AG09319 (cell line): ENCODE measurements at places on chromosomes 5 and 9.

GRCh38 chr5:36593867-36594266 lies 12.5 kb upstream of the SLC1A3 start:
- DNase-seq, result no peak

- no peak for DNase-seq
Observed at GRCh38 chr5:2505217-2505616, 246.3 kb downstream of the IRX2 start.

GRCh38 chr5:181114844-181115778 lies 15.9 kb downstream of the OR2V1 start:
- no peak for DNase-seq

GRCh38 chr9:19787672-19788071 lies 1.2 kb downstream of the SLC24A2 start:
- DNase-seq, result no peak

DNA sequence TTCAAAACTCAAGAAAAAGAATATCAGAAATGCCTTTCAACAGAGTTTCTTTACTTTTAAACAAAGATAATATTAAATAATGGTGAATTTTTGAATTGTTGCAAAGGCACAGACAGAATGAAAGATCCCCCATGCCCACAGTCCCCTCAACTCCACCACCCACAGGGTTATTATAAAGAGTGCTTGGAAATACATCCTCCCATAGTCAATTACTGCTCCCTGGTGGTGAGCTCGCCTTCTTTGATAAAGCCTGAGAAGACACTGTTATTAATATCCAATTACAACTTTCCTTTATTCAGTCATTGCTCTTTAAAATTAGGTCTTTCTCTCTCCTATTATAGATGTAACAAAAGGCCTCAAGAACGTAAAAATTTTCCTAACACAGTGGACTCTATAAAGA lies 490.2 kb upstream of the RORB start:
- no peak for DNase-seq

- no peak for DNase-seq
Observed at GRCh38 chr5:145408048-145408341, 427.1 kb downstream of the PRELID2 start.

GRCh38 chr5:123855609-123856008 lies 343.6 kb downstream of the CSNK1G3 start:
- DNase-seq, result peak; percentile 63

GRCh38 chr5:170310256-170310926 lies 12.8 kb upstream of the LCP2 start:
- DNase-seq, result no peak

DNA sequence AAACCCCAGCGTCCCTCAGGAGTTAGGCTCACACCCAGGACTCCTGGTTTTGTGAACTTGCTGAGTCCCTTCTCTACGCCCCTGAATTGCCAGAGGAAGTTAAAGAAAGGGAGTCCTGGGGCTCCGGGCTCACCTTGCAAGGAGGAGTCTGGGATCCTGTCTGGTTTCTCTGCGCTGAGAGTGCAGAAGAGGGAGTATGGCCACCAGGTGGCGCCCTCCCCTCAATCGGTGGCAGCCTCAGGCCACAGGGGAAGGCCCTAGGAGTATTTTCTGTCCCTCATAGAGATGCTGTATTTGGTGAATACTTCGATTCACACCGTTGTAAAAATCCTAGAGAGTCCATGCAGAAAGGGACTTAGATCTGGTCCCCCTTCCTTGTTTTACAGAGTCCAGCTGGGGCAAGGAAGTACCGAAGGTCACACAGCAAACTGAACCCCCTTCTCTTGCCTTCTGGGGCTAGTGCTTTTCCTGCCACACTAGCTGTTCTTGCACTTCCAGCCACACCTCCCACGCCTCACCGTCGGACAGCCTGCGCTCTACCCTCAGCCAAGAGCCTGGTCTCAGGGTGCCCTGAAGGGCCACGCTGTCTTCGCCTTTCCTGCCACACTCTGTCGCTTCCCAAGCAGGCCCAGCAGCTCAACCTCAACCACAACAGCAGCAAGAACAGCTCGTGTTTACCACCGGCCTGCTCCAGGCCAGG lies 10.2 kb downstream of the HAND1 start:
- no peak for DNase-seq

DNA sequence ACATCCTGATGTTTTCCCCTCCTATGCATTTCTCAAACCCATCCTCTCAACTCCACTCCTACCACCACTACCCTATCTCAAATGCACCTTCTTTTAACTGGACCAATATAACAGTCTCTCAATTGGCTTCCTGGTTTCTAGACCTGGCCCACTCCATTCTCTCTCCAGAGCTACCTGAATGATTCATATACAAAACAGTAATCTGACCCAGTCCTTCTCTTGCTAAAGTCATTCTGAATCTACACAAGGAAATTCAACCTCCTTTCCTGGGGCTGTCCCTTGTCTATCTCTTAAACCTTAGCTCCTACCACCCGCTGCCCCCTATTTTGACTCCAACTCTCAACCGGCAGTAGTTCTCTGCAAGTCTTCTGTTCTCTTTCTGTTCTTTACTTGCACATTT lies 97.2 kb downstream of the PCSK1 start:
- DNase-seq, result no peak

GRCh38 chr5:120771202-120771601 lies 307.1 kb downstream of the PRR16 start:
- DNase-seq, result no peak

GRCh38 chr5:60463179-60463868 lies 236.6 kb downstream of the DEPDC1B start:
- no peak for DNase-seq

DNA sequence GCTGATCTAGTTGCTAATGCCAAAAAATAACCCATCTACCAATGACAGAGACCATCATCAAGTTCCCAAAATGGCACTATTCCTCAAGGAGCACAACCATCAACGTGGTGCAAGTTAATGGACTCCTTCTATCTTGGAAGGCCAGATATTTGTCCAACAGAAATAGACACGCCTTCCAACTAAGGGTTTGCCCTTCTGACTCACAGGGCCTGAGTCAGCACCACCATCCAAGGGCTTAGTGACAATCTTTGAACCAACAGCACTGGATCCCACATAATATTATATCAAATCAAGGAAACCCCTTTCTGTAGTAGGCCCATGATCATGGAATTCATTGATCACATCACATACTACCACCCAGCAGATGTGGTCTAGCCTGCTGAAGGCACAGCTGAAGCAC lies 84.3 kb downstream of the MED27 start:
- DNase-seq, result no peak

DNA sequence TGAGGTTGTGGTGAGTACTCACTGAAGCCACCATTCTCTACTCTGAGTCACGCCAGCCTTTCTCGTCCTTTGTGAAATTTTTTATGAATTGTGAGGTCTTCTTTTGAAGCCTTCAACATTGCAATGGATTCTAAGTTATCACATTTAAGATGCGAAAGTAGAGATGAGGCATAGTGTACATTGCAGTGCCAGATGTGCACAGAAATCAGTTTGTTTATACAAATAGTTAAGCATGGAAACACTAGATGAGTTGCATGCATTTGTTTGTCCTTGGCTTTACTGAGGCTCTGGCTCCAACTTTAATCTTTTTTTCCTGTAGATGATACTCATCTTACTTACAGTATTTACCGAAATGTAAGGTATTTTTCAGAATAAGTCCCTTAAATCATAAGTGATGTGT lies 453.7 kb upstream of the RIOK2 start:
- DNase-seq, result peak; percentile 31

- peak; percentile 30 for DNase-seq
Observed at GRCh38 chr5:157918811-157919742, 60.1 kb upstream of the CLINT1 start.

- DNase-seq, result no peak
Observed at GRCh38 chr5:56142614-56143372, 90.3 kb downstream of the ANKRD55 start.

DNA sequence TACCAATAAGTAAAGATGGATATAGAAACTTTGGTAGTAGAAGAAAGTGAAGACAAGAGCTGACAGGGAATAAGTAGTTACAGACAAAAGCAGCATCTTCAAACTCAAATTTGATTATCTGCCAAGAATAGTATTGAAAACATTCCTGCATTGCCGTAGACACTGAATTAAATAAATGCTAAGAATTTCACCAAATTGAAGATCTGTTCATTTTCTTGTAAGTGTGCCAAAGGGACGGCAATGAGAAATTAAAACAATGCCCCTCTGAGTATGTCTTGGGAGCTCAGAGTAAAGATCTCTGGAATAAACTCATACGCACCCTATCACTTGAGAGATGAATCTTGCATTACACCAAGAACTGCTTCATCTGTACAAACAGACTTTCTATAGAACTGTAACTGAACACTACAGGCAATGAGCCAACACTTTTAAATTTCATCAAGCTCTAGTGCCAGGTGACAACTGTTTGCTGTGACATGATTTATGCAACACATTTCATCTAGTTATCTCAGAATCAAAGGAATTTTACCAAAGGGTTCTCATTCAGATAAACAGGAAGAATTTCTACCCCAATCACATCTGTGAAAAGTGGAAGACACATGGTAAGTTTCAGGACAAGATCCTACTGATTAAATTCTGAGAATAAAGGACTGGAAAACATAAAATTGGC lies 66.9 kb downstream of the RFX3 start:
- no peak for DNase-seq

DNA sequence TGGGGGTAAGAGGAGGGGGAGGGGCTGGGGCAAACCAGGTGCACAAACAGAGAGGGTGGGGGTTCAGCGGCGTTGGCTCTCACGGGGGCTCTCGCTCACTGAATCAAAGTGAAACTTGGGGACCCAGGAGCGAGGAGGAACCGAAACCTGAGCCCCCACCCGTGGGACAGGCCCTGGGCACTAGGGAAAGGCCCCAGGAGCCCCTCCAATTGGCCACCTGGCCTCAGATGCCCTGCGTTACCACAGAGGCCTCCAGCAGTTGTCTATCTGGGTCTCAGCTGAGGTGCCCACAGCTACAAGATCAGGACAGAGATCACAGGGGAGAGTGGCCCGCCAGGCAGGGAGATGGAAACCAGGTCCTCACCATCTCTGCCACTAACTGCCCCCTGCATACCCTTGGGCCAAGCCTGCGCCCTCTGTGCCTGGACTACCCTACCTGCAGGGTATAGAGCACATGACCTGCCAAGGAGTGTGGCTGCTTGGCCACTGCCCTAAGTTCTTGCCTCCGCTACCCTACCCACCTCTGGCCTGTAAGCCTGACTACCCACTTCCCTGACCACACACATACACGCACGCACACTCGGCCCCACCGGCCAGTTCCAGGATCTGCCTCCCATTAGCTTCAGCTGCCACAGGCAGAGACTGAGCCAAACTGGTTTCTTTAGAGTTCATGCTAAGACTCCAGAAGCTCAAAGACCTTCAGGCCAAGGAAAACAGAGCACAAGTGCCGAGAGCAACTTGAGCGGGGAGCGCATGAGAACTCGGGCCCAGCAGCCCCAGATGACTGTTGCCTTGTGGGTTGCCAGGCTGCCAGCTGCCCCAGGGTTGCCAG lies 39.9 kb downstream of the PAX5 start:
- no peak for DNase-seq

DNA sequence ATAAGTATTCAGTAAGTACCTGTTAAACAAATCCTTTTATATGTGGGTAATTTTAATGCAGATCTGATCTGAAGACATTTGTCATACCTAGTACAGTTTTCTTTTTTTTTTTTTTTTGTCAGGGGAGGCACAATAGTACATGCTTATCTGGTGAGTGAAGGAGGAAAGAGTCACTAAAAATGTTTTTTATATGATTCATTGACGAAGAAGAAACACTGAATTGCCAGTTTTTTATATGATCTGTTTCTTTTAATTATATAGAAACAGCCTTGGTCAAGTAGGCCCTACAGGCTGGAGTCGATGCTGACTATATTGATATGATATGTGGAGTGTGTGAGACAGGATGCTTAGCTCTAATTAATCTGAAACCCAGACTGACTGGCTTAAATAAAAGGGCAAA lies 315.2 kb downstream of the PSAT1 start:
- DNase-seq, result no peak

GRCh38 chr5:140469259-140469658 lies 67.6 kb downstream of the ANKHD1 start:
- DNase-seq, result no peak

DNA sequence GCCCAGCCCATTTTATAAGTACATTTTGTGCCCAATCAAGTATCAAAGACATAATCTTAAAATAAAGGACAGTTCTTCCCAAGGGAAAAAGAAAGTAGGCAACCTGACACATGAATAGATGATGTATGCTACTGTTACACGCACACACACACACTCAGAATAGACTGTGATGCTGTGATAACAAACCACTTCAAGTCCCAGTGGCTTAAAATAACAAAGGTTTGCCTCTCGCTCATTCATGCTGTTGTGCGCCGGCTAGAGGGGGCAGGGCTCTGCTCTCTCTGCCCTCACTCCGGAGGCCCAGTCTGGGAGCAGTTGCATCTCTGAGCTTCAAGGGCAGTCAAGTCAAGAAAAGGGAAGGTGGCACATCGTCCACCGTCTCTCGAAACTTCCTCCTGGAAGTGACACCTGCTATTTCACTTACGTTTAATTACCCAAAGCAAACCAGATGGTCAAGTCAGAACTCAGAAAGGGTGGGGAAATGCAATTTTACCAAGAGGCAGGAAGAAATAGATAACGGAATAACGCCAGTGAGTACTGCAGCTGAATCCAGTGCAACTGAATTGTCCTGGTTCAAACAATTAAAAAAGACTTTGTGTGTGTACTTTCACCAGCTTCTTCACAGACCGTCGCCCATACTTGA lies 43.3 kb downstream of the ANKRD33B start:
- no peak for DNase-seq

DNA sequence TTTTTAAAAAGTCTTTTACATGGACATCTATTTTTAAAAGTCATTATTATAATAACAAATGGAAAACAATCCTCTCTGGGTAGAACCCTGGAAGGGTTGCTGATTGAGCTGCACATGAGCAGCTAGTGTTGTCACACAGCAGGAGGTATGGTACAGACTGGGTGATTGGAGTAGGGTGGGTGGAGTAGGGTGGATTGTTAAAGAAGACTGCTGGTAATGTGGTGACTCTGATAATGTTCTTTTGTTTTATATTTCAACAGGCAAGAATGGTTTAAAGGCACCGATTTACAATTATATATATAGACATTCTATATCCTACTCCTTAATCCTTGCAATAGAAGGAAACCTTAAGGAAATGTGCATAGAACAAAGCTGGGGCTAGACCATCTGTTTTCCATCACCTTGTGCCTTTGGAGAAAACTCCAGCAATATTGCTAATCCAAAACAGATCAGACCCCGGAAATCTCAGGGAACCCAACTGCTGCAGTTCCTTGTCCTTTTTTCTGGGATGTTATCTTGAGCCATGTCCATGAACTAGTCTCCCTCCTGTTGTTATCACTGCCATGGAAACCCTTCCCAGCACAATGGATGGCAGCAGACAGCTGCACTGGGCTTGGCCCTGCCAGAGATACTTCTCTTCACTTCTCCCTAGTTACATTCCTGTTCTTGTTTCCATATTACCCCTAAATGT lies 129.7 kb downstream of the YIPF5 start:
- no peak for DNase-seq
